ENCODE measurements at places on chromosomes 16 and 17.

DNA sequence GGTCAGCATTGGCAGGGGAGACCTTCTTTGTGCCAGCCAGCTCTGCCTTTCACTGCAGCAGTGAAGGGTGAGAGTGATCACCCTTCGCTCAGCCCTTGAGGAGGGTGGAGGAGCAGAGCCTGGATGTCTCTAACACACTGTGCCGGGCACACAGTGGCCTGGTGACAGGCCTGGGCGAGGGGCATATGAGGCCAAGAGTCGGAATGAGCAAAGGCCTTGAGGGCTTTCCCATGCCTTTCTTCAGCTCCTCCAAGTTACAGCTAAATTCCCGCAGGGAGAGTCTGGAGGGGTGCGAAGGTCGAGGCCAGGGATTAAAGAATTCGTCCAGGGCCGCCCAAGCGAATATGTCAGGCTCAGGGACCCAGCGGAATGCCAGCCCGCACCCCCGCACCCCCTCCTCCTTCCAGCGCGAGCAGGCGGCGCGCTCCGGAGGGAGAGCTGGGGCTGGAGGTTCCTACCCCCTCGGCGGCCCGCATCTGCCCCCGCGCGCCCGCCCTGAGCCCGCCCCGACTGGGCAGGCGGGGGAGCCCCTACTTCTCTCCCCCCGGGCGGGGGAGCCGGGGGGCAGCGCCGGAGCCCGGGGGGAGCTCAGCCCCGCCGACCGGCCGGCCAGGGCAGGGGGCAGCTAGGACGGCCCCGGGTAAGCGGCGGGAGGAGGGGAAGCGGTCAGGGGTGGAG is at the start of gene RASL10B:
Gene RASL10B, plus strand, starts transcription at position 401 of the 678 bp plus-strand sequence. CDS start 3,546 bp downstream, outside the sequence.
- peak; percentile 82 for DNase-seq

GRCh38 chr16:23140107-23140506 is 9.1 kb downstream of the USP31 start:
- DNase-seq = no peak

GRCh38 chr17:36892112-36892838 is 45.0 kb upstream of the LHX1 start:
- DNase-seq = no peak

- no peak for DNase-seq
These were observed 54.8 kb downstream of the CDH13 start for GRCh38 chr16:82681592-82681991.

GRCh38 chr17:29293890-29294579 is at the start of gene NUFIP2:
NUFIP2 (minus strand) TSS chr17:29294148; CDS start chr17:29294059, 89 bp downstream.
- peak; percentile 100 for DNase-seq

GRCh38 chr16:88628512-88628974 is 9.8 kb upstream of the IL17C start:
- DNase-seq = no peak

GRCh38 chr16:4407543-4408322 is 8.7 kb downstream of the CORO7 start:
- DNase-seq = no peak

- no peak for DNase-seq
These were observed 144.3 kb downstream of the MSI2 start for GRCh38 chr17:57400648-57401047.

DNA sequence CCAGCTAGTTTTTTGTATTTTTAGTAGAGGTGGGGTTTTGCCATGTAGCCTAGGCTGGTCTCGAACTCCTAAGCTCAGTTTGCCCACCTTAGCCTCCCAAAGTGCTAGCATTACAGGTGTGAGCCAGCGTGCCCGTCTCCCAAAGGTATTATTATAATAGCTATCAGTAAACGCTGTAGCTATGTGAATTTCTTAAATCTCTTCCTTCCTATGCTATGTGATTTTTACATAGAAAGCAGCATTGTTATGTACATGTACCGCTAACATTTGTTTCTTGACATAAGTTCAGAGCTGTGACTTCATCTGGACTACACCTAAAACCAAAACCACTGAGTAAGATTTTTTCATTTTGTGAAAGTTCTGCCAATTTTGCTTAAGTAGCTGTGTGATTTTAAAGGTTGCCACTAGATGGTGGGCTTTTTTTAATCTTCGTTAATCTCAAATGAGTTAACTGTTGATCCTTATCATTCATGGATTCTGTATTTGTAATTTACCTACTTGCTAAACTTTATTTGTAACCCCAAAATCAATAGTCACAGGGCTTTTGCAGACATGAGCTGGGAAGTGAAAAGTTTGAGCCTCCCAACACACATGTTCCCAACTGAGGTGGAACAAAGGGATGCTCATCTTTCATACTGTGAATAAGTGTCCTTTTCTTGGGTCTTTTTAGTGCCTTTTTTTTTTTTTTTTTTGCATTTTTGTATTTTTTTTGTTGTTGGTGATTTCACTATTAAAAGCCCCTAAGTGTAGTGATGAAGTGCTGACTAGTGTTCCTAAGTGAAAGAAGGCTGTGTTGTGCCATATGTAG is 21.9 kb downstream of the PRKAR1A start:
- peak; percentile 66 for DNase-seq

DNA sequence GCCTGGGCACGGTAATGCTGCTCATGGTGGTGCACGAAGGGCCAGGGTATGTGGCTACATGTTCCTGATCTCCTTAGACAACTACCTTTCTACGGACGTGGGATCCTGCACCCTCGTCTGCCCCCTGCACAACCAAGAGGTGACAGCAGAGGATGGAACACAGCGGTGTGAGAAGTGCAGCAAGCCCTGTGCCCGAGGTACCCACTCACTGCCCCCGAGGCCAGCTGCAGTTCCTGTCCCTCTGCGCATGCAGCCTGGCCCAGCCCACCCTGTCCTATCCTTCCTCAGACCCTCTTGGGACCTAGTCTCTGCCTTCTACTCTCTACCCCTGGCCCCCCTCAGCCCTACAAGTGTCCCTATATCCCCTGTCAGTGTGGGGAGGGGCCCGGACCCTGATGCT is 12.0 kb downstream of the ERBB2 start:
- DNase-seq = no peak

GRCh38 chr17:39800540-39800939 is 62.8 kb downstream of the GRB7 start:
- DNase-seq = no peak

DNA sequence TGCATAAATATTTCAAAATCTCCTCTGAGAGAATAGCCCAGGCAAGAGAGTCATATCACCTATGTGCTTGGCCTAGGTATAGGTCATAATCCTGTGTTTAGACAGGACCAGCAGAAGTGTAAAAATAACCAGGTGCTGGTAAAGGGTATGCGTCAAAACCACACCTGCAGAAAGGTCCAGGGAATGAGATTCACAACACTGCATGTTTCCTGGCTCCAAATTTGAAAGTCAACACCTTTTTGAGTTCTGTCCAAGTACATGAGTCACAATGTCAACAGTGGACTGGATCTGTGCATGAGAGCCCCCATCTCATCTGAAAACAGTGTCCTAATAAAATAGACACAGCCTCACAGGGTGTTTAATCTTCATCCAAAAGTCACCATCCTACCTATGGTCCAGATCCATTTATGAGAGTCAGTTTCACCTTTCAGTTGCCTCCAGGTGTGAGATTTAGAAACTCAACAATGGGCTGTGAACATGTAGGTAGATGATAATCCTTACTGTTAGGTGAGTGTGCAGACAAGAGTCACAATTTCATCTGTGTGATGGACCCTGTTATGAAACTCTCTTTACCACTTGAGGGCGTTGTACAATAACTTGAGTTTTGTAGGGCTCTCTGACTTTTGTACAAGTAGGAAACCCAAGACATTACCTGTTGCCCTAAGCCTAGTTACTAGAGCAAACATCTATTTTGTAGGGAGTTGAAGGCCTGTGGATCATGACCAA is 2100.7 kb downstream of the TP53TG3F start:
- no peak for DNase-seq

DNA sequence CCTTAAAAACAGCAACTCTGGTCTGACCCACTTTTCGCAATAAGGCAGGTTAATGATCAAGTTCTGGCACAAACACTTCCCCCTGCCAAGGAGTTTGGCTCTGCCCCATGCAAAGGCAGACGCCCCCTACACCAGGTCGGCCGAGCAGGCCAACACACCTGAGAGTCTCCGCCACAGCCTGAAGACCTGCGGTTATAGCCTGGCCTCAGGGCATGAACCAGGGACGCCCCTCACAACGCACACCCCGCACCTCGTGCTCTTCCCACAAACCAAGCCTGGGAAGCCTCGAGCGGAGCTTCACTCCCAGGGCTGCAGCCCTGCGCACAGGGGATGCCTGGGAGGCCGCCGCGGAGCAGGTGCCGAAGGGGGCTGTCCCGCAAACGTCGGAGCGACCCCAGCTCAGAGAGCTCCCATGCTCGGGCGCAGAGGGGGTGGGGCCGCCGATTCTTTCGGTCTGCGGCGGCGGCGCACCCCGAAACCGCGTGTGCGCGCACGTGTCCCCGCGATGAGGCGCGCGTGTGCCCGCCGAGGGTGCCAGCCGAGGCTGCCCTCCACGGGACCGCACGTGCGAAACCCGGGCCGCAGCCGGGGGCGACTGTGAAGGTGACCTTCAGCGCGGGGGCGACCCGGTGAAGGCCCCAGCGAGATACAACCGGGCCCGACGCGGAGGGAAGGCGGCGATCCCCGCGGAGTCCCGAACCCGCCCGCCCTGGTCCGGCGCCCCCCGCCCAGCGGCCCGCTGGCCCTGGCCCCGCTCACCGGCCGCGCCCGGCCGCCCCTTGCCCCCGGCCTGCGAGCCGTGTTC is 559 bp downstream of the CLUH start:
- DNase-seq = peak; percentile 50

GRCh38 chr17:27751622-27752490 is 48.5 kb downstream of the NOS2 start:
- no peak for DNase-seq

DNA sequence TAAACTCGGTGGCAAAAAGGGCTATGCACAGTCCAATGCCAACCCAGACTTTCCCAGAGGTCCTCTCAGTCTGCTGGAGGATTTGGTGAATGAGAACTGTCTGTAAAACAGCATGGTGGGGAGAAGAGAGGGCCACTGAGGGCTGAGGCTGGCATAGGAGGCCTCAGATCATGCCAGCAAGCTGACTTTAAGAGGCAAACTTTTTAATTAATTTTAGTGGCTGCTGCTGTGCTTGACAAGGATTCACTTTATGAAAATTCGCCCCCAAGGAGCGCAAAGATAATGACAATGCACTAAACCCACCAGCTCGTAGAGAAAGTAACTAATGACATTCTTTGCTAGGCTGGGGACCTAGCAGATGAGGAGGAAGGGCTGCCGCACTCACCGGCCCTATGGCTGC is 15.0 kb downstream of the ABCC12 start:
- no peak for DNase-seq

DNA sequence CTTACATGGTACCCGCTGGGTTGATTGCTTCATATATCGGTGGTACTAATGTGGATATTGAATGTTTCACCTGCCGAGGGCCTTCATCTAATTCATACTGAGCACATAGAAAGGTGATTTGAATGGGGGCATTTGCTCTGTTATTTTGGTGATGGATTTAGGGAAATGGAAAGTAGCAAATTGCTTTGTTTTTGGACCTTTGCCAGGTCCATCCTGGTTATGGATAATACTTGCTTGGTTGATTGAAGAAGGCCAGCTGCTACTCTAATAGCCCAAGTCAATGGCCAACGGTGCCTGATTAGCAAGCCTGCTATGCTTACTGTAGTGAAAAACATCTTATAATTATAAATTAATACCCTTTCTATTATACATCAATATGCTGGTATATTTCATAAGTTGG is 253.6 kb downstream of the CDH13 start:
- no peak for DNase-seq

- DNase-seq = no peak
These were observed 260.7 kb upstream of the CA10 start for GRCh38 chr17:52419229-52419641.

DNA sequence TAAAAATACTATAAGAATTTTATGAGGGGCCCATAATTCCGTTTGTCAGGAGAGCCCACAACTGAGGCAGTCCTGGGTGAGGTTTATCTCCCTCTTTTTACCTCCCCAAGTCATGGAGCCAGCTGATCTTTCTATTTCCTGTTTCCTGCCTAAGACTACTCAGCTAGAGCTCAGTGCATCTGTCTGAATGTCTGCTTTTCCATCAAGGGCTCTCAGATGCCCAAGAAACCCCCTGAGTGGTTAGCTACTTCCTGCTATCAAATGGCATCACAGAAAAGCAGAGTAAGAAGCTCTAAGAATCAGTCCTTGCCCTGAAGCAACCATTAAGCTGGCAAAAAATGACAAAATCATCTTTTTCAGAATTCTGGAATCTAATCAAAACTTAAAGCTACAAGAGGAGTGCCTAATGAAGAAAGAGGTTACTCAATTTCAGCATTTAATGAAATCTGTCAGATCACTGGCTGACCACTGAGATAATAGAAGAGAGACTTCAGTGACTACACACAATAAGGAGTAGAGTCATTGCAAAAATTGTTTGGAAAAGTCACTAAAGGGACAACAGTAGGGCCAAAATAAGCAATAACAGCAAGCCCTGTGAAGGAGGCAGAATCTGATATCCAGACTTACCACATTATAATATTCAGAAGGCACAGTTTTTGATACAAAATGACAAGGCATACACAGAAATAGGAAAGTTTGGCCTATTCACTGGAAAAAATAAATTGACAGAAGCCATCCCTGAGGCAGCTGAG is 150.1 kb downstream of the CYB561 start:
- DNase-seq = no peak

DNA sequence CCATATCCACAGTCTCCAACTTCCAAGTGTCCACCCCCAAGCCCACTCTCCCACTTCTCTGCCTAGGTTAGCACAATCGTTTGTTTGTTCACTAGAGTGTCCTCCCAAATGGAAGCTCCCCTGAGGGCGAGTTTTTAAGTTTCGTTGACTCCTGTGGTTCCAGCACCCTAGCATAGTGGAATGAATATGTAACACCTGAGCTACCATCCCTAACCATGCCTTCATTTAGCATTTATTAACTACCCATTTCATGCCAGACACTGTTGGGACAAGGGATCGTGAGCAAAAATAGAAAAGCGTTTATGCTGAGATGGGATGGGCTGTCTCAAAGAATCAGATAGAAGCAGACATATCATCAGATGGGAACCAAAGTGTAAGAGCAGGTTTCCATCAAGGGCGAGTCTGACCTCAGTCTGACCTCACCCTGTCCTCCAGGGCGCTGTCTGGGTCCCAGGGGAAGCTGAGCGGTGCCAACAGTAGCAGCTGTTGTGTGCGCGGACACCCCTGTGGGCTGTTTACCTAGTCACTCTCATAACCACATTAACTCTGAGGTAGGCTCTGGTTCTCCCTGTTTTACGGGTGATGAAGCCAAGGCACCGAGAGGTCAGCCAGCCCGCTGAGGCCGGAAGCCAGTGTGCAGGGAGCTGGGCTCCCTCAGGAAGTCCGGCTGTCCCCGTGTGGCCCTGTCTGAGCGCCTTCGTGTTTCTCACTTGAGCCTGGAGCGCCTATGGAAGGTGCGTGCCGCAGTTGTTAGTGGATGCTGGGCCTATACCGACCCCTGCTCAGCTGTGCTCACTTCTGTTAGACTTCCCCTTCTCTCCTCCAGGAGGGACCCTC is 6.2 kb downstream of the CNP start:
- DNase-seq = no peak

DNA sequence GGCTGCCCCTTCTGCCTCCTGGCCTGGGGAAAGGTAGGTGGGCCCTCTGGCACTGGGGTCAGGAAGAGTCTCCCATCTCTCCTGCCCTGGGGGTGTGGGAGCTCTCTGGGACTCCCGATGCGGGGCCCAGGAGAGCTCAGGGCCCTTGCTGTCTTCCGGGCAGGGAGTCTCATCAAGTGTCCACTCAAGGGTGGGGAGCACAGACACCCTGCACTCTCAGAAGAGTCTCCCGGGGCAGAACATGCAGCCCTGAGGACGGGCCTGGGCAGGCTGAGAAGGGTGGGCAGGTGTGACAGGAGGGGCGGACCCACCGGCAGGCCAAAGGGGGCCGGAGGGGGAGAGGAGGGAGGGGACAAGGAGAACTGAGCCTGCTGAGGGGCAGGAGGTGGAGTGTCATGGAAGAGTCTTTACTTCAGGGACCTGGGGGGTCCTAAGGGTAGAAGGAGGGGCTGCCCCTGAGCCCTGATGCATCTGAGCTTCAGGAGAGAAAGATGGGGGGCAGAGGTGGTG is 8.4 kb upstream of the PKMYT1 start:
- no peak for DNase-seq
